SW 1271 (cell line): ENCODE measurements at places on chromosomes 1 and 21.

DNA sequence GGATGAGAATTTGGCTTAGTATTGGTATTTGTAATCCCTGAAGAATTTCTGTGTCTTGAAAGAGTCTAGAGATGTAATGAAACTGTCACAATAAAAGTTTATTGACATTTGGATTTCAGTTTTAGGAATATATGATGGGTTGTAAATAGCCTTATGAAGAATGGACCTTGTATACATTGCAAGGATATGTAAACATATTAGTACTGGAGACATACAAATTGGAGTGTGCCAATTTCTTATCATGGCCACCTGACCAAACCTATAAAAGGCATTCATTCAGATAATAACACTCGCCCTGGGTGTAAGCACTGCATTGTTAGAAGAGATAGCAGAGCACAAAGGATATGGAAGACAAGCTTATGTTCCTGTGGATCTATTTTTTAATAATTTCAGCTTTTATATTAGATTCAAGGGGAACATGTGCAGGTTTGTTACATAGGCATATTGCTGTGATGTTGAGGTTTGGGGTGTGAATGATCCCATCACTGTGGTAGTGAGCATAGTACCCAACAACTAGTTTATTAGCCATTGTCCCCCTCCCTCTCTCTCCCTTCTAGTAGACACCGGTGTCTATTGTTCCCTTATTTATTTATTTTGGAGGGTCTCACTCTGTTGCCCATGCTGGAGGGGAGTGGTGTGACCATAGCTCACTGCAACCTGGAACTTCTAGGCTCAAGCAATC is 8.6 kb downstream of the S1PR1 start:
- DNase-seq, result no peak

- no peak for DNase-seq
These were observed 312.8 kb downstream of the CAMTA1 start for GRCh38 chr1:7097938-7098592.

DNA sequence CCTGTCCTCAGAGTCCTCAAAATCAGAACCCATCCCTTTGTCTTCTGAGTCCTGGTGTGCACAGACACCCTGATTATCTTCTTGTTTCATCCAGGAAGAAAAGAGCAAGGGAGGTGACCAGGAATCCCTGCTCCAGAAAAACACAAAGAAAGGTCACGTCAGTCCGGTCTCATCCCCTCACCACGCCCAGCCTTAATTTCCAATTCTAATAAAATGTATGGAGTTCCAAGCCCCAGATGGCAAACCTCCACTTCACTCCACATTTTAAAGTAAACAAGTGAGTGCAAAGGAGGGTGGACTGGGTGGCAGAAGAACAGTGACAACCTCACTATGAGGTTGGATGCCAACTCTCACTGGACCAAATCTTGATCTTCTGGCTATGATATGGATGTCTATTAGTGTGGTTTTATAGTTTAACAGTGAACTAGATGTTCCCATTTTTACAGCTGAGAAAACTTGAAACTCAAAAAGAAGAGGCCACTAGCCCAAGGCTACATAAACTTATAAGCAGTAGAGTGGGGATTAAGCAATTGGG is 22.0 kb downstream of the ZNF697 start:
- no peak for DNase-seq

GRCh38 chr1:6962478-6962995 is 177.3 kb downstream of the CAMTA1 start:
- DNase-seq, result peak; percentile 3

- no peak for DNase-seq
These were observed 58.2 kb downstream of the TBX19 start for GRCh38 chr1:168338589-168339503.

DNA sequence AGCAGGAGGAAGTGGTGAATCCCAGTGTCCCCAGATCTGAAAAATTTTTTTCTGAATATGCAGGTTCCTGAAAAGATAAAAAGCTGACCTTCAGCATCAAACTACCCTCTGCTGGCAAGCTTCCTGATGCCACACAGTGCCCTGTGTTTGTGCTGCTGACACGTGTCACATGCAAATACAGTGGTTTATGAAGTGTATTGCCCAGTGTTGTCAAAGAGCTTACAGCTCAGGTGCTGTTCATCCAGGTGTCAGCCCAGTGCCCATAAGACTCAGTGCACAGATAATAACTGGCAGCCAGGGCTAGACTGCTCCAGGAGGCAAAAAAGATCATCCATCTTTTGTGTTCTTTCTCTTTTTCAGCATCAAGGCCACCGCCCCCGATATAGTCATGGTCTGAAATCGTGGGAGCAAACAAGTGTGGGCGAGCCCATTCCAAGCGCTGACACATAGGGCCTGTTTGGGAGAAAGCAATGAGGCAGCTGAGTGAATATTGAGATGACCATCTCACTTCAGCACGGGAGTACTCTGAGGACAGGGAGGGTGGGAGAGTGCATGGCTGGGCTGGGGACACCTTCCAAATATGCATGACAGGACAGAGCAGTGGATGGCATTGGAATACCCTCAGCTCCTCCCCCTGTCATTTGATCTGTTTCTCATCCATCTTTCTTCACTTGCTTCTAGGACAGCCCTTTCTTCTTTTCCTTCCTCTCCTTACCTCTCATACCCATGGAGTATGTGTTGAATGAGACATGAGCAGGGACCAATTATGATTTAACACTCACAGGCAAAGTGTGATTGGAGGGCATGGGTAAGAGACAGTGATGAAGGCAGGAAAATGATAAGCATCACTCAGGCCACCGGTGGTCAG is 6.4 kb upstream of the KCNK1 start:
- DNase-seq, result no peak

DNA sequence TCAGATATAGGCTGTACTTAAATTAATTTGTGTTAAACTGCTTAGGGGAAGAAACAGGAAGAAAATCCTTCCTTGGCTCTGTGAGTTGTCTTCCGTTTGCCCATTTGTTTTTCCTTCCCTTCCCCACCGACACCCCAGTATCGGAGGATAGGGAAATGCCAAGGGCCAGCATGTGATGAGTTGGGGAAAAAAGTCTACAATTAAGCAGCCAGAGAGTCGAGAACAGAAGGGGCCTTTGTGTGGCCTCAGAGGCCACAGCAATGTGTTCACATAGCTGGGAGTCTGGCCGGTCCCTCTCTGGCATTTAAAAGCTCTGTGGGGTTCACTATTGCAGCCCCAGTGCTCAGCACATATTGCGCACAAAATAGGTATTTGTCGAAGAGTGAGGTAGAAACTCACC is 489.3 kb downstream of the MATN1 start:
- no peak for DNase-seq

DNA sequence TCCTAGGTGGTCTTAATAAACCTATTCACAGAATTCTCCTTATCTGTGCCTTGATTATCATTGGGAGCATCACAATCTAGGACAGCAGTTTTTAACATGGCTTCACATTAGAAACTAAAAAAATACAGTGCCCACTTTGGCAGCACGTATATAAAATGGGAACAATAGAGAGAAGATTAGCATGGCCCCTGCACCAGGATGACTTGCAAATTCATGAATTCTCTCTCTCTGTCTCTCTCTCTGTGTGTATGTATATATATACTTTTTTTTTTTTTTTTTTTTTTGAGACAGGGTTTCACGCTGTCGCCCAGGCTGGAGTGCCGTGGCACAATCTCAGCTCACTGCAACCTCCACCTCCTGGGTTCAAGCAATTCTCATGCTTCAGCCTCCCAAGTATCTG is 6.2 kb upstream of the PPP1R8 start:
- no peak for DNase-seq

- no peak for DNase-seq
These were observed 5.5 kb upstream of the FOXO6 start for GRCh38 chr1:41355761-41356160.

DNA sequence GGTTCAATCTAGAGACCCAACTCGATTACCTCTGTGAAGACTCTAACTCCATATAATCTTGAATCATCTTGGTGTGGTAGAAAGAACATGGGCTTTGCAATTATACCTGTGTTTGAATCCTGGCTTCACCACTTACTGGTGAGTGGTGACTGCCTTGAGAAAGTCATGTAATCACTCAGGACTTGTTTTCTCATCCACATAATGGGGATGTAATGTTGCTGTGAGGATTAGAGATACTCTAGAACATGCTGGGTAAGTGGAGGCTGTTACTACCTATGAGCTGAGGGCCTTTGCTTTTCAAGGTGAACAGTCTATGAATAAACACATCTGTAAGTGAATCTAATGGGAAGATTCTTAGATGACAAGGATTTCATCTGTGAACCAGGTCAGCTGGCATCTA is 2.6 kb upstream of the DYRK1A start:
- DNase-seq, result no peak

DNA sequence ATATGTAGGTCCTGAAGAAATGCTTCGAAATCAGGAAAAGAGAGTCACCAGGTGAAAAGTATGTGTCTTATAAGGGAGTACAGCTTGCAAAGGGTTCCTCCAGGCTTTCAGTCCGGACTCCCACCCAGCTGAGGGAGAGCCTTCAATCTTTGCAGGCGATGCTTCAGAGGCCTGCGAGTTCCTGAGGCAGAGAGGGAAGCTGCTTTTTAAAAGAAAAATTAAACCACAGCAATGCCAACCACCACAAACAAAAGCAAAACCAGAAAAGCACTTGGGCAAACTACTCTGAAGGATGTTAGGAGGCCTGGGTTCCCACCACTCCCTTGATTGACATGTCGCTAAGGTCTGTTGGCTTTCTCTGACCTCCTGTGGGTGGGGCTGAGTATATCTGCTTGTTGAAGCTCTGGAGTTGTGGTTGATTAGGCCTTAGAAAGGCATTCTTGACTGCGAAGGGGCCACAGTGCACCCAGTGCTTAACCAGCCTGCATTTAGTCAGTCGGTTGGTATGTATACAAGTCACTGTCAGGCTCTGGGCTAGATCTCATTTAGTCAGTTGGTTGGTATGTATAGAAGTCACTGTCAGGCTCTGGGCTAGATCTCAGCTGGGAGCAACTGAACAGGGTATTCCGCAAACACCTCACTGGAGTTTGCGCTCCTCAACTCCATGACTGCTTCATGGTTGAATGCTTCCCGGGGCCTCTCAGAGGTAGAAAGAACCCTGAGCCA is 1.2 kb downstream of the NIPAL3 start:
- peak; percentile 59 for DNase-seq

GRCh38 chr1:202005958-202006357 is 4.4 kb upstream of the ELF3 start:
- peak; percentile 16 for DNase-seq

- no peak for DNase-seq
These were observed 21.2 kb downstream of the AGRN start for GRCh38 chr1:1041092-1041523.

- DNase-seq, result no peak
These were observed 275.4 kb upstream of the RGS18 start for GRCh38 chr1:191882870-191883269.

DNA sequence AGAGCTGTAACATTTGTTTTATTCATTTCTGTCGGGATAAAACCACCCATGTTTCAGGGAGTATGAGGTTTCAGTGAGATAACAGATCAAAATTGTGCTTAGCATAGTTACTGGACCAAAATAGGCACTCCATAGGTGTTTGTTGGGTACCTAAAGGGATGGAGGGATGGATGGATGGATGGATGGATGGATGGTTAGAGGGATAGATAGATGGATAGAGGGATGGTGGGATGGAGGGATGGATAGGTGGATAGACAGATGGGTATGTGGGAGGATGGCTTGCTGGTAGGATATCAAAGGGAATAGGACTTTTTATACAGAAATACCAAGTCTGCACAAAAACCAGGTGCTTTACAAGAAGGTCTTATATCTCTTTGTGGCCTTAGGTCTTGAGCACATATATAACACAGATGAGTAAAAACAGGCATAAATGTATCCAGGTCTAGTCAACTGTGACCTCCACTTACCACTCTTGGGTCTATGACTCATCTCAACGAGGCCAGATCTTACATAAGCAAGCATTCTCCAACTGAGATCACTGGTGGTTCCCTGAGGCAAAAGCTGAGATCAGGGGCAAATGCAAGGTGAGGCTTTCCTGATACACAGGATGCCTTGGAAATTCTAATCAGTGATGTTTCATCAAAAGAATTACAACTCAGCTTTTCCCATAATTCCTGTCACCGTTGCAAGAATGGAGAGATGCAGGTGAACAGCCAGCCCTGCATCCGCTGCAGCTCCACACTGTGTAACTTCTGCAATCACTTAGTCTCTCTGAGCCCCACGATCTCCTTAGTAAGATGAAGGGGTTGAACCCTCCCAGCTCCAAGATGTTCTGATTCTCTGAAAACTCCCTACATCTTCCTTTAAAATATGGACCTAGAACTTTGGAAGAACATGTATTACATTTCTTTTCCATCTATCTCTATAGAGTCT is 32.0 kb downstream of the PTAFR start:
- DNase-seq, result no peak

GRCh38 chr21:34670220-34670961 is 1.6 kb downstream of the CLIC6 start:
- no peak for DNase-seq

DNA sequence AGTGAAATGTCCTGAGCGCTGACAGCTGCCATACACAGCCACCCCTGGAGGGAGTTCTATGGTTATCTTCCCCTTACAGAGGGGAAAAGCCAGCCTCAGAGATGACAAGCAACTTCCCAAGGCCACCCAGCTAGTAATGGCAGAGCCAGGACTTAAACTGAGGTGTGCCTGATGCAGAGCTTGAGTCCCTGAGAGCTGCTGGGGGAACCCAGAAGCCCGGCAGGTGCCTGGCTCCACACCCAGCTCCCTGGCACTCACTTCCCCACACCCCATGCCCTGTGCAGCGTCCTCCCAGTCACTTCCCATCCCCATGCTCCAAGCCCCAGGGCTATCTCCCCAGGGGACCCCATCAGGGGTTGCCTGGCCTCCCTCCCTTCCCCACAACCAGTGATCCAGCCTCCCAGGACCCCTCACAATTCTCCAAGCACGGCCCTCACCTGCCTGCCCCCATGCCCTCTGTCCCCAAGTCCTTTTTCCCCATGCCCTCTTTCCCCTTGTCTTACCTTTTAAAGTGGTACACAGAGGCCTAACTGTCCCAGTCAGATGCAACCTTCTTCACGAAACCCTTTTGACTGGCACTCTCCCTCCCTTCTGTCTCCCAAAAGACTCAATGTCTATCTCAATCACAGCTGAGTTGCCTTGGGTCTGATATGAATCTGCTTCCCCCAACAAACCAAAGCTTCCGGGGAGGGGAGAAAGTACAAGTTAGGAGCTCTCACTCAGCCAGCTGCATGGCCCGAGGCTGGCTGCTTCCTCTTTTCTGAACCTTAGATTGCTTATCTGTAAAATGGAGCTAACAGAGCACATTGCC is 39.8 kb upstream of the LRP8 start:
- no peak for DNase-seq

DNA sequence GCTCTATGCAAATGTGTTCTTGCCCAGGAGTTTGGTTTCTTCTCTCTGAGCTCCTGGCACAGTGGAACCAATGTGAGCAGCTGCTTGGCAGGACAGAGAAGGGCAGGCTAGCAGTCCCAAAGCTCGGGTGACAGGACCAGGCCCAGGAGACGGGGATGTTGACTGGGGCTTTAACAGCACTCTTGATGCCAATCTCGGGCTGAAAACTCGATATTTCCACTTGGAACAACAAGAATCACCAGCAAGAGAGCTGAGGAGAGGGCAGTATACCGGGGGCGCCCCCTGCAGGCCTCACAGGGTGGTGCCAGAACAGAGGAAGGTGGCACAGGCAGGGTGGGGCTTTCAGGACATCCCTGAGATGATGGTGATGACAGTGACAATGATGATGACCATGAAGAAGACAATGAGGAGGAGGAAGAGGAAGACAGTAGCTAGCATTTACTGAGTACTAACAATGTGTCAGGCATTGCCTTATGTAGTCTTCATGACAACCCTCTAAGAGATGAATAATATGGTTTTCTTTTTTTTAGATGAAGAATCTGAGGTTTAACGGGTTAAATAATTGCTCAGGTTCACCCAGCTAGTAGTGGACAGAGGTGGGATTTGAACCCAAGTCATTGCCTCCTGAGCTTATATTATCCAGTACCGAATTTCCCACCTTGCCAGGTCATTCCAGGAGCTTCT is 2.7 kb upstream of the KCNJ9 start:
- DNase-seq, result no peak

GRCh38 chr1:31725777-31726535 is 22.1 kb upstream of the COL16A1 start:
- DNase-seq, result no peak
